Thoracic aorta endothelial cell (primary cell): ENCODE measurements at places on chromosomes 16 and 17. TPM values are rescaled to one million over a fixed set of nuclear protein-coding genes. Genes with fewer than 3 reads are reported as not detected.

Gene TBC1D3
- not detected in 2 replicates for total RNA-seq

Gene PLCG2
- total RNA-seq: 9.4 and 10.2 TPM in 2 replicates

Gene CCL1
- not detected in 2 replicates for total RNA-seq

Gene VASN
- total RNA-seq: 0.13 and 0.22 TPM in 2 replicates

Gene RBFOX1
- not detected in 2 replicates for total RNA-seq

Gene RNF157
- 0.22 and 0.93 TPM in 2 replicates for total RNA-seq

Gene TMEM100
- 0.80 TPM in 1 of 2 replicates, not detected in the other for total RNA-seq
